Endothelial cell (in vitro differentiated cells): ENCODE measurements at places on chromosomes 11 and 22. TPM values are rescaled to one million over a fixed set of nuclear protein-coding genes. Genes with fewer than 3 reads are reported as not detected.

DNA sequence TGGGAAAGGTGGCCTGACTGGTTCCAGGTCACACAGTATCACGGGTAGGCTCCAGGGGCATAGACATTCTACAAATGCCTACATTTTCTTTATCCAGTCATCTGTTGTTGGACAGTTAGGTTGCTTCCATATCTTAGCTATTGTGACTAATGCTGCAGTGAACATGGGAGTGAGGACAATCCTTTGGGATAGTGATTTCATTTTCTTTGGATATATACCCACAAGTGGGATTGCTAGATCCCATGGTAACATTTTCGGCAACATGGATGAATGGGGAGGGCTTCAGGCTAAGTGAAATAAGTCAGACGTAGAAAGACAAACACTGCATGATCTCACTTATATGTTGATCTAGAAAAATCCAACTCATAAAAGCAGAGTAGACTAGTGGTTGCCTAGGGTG lies 744.3 kb downstream of the NTM start:
- no peak for DNase-seq

The SIRT3 gene
- total RNA-seq: 23.4 TPM

DNA sequence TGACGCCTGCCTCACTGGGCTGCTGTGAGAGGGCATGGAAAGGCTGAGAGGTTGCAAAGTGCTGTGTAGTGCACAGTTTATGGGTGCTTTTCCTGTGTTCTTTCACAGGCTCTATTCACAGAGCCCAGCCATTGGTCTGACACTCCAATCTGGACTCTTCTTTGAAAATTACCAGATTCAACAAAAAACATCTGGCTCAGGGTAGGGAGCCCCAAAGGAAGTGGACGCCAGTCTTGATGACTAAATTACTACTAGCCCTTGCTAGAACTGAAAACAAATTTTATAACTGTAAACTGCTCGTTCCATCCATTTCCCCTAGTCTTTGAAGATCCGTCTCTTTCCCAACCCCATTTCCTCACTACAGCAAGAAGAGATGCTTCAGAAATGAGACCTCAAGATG lies 178.6 kb downstream of the TENM4 start:
- no peak for DNase-seq

The PLA2G3 gene
- 2.8 TPM for total RNA-seq

- DNase-seq: no peak
Observed at GRCh38 chr11:108218455-108218854, 4.0 kb downstream of the NPAT start.

DNA sequence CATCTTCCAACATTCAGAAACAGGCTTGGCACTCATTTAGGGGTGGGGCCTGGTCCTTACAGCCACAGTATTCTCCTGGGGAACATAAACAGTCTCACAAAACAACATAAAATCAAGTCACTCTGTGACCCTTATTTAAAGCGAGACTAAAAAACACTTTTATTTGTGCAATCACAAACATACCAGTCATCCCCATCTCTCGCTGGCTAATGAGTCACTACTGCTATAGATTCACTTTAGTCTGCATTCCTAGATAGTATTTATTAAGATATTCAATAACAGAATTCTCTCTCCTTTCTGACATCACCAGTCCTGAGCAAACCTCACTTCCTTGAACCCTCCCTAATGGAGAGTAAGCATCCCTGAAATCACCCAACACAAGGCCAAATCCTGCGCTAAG lies 68.0 kb downstream of the ZBTB44 start:
- DNase-seq: no peak

DNA sequence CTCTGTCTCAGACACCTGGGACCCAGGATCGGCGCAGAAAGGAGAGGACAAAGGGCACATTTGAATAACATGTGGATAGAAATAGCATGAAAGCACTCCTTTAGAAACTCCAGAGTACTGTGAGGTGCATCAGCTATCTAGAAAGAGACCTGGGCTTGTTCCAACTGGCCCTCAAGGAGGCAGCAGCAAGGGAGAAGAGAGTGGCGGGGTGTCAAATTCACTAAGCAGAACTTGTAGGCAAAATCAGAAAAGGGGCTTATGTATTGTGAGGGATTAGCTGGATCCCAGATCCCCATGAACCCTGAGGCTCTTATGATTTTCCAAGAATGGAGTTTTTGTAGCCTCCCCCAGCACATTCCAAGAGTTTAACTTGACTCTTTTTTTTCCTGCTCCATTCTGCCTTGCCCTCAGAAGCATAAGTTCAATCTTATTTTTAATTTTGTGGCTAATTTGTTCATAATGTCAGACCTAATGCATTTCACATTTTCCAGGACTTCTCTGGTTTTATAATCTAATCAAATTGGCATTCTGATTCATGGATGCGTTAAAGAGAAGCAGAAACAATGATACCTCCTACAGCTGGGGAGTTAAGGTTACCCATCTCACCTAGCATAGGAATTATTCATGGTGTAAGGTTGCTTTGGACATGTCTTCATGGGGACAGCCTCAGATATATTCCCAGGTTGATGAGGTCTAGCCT lies 33.6 kb downstream of the USH1C start:
- no peak for DNase-seq

DNA sequence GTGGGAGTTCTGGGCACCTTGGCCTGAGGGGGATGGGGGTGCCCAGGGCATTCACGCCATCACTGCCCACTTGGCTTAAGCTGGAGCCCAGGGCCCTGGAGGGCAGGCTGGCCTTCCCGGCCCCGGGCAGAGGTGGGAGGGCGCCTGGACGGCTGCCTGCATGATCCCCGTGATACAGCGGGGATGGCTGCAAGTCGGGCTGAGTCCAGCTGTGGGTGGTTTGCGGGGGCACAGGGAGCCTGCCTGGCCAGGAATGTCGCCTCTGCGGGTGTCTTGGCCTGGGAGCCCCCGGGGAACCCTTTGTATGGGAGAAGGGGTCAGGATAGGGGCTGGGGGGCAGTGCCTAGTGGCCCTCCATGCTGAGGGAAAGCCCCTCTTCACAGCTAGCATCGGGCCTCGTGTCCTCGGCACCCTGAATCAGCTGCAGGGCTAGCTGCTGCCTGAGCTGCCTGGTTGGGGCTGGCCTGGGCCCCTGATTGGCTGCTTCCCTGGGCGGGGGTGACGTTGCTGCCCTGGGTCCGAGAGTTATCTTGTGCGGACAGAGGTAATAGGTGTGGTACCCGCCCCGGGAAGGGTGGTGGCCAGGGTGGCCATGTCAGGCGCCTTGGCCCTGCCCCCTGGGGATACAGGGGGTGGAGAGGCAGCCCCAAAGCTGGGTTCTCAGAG lies 8.3 kb downstream of the BRSK2 start:
- DNase-seq: no peak

DNA sequence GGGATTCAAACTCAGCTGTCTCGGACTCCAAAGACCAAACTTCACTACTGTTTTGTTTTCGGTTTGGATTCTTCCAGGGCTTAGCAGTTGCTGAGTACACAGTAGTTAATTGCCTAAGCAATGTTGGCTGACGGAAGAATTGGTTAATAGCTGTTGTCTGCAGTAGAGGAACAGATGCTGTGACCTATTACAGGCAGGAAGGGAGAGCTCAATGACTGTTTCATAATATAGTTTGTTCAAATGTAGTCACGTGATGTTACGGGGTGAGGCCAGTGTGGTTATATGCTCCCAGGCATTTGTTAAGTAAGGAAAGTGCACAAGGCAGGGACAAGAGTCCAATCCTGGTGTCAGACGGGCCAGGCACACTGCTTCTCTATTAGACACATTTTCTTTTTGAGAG lies 222.6 kb upstream of the CCDC90B start:
- DNase-seq: no peak

The SLC35F2 gene
- total RNA-seq: 9.3 TPM

DNA sequence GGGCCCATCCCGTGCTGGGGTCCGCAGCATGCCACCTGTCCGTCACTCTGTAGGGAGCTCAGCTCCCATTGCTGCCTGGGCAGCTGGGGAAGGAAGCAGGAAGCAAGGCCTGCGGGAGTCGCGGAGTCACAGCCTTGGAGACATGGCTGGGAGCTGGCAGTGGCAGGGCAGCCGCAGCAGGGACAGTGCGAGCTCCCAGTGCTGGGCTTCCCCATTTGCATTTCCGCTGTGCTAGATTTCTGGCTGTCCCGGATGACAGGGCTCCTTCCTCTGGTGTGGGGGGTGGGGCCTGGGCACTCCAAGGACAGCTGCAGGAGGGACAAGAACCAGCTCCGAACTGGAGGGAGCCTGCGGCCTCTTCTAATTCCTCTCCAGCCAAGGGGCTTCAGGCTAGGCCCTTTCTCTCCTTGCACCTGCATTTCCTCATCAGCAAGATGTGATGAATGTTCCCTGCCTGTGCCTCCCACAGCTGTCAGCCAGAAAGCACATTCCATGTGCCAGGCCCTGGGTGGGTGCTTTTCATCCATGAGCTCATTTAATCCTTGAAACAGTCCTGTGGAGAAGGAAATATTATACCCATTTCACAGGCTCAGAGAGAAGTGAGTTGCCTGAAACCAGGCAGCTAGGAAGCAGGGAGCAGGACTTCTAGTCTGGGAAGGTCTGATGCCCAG lies 48.0 kb downstream of the MYO7A start:
- peak; percentile 44 for DNase-seq

GRCh38 chr11:18295316-18295715 lies 26.6 kb downstream of the HPS5 start:
- DNase-seq: no peak

GRCh38 chr11:115198321-115198741 lies 305.9 kb downstream of the CADM1 start:
- no peak for DNase-seq

DNA sequence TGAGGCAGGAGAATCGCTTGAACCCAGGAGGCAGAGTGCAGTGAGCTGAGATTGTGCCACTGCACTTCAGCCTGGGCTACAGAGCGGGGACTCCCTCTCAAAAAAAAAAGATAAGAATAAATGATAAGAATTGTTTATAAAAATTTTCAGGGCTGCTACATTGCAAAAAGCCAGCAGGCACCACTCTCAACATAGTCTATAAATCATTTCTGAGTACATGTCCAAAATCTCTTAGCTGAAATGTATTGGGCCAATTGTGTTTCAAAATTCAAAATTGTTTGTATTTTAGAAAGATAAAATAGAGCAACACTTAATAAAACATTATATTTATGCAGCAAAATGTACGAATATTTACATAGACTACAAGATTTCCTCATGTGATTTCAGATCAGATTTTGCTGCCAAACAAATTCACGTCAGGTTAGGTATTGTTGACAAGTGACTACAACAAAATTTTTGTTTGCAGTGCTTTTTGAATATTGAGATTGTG lies 13.9 kb downstream of the PGR start:
- DNase-seq: no peak

DNA sequence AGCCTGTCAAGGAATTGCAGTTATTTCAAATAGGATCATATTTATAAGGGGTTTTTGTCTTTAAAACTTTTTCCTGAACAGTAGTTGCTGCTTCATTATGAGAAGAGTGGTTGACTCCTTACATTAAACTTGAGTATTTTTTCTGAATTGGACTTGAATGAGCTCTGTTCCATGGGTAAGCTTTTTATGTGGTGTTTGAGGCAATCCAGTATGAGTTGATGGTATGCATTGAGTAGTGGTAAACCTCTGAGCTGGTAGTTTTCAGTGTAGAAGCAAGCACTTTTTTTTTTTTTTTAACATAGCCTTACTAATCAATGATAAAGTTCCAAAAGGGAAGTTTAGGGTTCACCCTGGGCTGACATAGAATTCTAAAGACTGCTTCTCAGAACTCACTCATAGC lies 3.4 kb downstream of the KMT2A start:
- no peak for DNase-seq

DNA sequence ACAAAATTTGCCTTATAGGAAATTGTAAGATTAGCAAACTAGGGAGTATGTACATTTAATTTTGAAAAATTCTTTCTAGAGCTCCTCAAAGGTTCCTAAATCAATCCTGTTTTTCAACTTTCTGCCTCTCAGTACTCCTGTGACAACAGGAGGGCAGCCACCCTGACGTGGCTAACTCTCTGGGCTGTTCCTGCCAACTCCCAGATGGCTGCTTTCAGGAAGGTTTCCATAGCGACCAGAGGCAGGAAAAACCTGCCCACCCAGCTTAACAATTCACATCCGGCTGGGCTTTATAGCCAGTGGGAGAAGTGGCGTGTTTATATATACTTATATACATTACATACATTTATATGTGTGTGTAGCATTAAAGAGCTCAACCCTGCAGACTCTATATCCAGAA lies 26.5 kb downstream of the SGSM3 start:
- DNase-seq: peak; percentile 74

The MFRP gene
- 0.13 TPM for total RNA-seq

GRCh38 chr11:36296884-36297543 lies 926 bp downstream of the PRR5L start:
- DNase-seq: no peak
